ENCODE measurements at places on chromosomes 11 and 22. TPM values are rescaled to one million over a fixed set of nuclear protein-coding genes. Genes with fewer than 3 reads are reported as not detected.

The CCDC87 gene
- total RNA-seq = 0.96 TPM

The TTC28 gene
- total RNA-seq = 7.6 TPM

The ASCL2 gene
- 2.3 TPM for total RNA-seq

The TBX1 gene
- total RNA-seq = 1.1 TPM

The MAPK12 gene
- total RNA-seq = 9.4 TPM

The MFRP gene
- total RNA-seq = not detected

The PTH gene
- total RNA-seq = not detected

The OR52A1 gene
- not detected for total RNA-seq

The FAM83F gene
- 31.8 TPM for total RNA-seq

DNA sequence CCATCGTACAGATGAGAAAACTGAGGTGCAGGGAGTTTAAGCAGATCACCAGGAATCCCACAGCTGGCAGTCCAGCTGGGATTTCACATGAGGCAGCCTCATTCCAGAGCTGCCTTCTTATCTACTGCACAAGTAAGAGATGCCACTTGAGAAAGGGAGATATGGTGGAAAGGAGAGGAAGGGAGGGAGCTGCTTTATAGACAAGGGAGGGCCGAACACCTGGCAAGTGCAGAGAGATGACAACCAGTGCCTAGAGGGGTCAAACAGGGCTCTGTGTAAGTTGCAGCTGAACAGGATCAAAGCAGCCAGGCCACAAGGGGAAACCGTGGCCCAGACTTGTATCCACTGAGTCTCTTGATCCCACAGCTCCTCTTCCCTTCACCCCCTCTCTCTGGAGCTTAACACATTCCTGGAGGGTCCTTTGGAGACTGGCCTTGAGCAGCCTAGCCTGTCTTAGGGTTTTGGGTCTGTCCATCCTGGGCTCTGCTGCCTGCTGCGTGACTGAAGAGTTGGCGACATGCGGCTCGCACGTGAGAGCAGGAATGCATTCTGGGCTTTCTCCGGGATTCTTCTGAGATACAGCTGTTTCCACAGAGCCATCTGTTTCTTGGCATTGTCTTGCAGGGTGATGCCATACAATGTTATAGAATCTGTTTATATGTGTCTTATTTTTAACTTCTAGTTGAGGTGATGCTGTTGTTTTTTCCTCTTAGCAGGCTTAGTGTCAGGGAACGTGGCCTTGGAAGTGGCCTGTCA is 268.5 kb upstream of the SYN3 start:
- no peak for DNase-seq

GRCh38 chr11:69430566-69430965 is 50.9 kb upstream of the LINC01488 start:
- DNase-seq = no peak

DNA sequence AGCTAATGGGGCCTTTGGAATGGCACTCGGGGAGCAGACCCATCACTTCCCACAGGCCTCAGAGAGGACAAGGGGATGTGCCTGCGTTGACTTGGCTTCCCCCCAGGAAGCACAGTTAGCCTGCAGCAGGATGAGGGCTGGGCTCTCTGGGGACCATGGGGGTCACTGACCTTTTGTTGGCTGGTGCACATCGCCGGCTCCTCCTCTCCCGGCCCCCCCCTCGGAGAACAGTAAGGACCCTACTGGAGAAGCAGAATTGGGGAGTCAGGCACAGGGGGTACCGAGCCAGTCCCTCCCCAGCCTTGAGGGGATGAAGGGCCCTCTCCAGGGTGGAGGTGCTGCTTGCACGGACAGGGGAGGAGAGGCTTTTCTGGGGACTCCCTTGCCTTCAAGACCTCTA is 32.8 kb downstream of the NRXN2 start:
- no peak for DNase-seq

- no peak for DNase-seq
Measured at GRCh38 chr22:41028841-41029240, 63.6 kb upstream of the EP300 start.

DNA sequence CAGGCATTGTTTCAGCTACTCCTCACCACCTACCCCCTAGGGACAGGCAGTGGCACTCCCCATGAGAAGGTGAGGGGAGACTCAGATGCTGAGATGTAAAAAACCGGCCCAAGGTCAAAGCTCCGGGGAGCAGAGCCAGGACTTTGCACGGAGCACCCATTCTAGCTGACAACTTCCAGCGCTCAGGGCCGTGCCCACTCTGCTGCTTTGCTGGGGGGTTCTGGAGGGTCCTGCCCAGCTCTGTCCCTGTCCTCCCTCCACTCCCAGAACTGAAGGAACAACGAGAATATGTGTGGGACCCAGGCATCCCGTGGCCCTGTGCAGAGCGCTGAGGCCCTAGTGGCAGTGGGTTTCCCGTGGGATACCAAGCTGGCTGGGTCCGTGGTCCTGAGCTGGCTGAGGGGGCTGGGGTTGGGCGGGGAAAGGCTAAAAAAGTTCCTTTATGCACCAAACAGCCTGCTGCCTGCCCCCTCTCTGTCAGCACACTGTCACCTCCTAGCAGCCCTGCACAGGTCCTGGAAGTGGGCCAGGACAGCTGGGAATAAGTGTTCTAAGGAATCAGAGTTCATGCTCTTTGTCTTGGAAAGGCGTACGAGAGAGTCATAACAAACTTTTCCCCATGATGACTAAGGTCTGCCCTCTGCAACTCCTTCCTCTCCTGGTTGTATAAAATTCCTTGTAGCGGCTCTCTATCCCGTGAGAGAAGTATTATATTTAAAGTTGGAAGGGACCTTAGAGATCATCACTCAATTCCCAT is 1.9 kb downstream of the MS4A10 start:
- DNase-seq = peak; percentile 71

- DNase-seq = peak; percentile 92
Measured at GRCh38 chr22:23786752-23787599, at the start of gene SMARCB1. SMARCB1 (plus strand) TSS chr22:23786966; CDS start chr22:23787170, 204 bp downstream.

- no peak for DNase-seq
Measured at GRCh38 chr11:93655581-93656255, 5.8 kb upstream of the CEP295 start.

DNA sequence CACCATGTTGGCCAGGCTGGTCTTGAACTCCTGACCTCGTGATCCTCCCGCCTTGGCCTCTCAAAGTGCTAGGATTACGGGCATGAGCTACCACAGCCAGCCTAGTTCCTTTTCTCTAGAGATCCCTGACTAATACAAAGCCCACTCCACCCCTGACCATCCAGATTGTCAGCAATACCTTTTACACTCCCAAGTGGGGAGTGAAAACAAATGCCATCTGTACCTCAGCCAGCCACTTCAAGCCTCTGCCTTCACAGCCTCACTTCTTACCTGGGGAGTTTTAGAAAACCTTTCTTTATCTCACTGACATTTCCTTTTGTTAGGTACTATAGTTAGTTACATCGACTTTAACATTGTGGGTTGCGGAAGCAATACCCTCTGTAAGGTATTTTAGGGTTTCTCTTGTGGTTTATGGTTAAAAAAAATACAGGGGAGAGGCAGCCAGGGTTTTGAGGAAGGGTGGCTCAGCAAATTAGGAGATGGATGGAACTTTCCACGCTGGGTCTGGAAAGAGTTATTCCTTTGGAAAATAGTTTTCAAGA is 8.9 kb downstream of the TOM1 start:
- no peak for DNase-seq

GRCh38 chr11:63417174-63417852 is 47.7 kb downstream of the SLC22A9 start:
- DNase-seq = no peak

DNA sequence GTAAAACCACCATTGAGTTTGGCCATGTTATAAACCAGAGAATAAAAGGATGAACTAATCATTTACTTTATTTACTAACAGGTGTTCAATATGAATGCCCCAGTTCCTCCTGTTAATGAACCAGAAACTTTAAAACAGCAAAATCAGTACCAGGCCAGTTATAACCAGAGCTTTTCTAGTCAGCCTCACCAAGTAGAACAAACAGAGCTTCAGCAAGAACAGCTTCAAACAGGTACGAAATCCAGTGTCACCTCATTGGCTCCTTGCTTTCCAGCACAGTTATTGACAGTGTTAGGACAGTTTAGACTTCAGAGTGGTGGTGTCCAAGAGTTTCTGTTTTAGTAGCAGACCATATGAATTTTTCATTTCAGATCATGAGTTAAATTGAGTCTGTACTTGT is 13.6 kb upstream of the NAT10 start:
- DNase-seq = no peak

DNA sequence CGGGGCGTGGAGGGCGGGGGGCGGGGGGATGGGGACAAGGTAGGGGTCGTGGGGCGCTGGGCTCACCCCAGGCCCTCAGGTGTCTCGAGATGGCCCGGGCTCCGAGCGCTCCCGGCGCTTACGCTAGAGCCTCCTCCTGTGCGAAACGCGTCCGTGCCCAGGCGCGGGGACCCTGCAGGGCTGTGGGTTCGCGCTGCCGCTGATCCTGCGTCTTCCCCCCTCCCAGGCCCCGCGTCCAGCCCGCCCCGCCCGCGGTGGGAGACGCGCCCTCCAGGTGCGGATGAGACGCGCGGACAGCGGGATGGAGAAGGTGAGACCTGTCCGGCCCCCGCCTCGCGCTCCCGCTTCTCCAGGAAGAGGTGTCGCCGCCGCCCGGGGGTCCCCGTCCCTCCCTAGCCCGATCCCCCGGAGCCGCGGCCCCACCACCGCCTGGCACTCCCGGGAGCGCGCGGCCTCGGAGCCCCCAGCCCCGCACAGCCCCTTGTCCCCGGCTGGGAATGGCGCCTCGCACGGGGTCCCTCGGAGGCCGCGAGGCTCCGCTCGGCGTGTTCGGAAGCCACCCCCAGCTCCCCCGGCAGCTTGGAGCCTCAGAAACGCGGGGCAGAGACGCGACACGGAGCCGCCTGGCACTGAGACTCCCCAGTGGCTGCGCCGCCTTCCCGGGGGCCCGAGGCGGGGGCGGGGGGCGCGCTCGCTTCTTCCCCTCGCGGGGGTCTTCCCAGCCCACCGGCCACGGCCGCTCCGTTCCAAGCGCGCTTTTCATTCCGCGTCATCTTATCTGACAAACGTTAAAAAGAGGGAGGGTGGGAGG is 27.6 kb upstream of the TOLLIP start:
- peak; percentile 41 for DNase-seq

- peak; percentile 87 for DNase-seq
Measured at GRCh38 chr11:66743271-66743968, 14.4 kb upstream of the SPTBN2 start.

GRCh38 chr11:104090767-104091166 is 54.3 kb downstream of the DDI1 start:
- no peak for DNase-seq

GRCh38 chr11:60923800-60924109 is 505 bp upstream of the TMEM132A start:
- DNase-seq = no peak

DNA sequence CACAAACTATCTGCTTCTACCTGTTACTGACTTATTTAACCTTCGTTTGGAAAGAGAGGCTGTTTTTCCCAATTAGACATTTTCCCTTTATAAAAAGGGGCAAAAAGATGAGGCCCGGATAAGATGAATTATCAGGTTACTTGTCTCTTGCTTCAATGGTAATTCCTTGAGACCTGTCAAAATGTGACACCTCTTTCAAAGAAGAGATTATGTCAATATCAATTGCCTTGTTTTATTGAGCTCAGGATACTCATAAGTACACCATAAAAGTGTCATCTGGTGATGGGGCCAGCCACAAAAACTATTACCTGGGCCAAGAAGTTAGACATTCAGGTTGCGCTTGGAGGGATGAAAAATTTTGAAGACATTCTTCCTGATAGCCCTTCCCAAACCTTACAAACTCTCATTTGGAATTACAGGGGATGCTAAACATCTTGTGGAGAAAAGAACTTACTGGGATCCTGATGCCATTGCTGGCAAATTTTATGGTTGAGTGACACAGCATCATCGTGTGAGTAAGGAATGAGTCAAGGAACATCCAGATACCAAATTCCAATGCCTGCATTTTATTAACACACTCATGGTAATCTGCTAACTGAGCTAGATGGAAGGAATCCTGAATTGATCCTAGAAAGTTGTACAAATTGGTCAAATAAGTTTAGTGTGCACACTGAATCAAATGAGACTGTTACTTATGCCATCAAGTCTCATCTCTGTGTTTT is 1071.2 kb downstream of the LRRC4C start:
- no peak for DNase-seq

DNA sequence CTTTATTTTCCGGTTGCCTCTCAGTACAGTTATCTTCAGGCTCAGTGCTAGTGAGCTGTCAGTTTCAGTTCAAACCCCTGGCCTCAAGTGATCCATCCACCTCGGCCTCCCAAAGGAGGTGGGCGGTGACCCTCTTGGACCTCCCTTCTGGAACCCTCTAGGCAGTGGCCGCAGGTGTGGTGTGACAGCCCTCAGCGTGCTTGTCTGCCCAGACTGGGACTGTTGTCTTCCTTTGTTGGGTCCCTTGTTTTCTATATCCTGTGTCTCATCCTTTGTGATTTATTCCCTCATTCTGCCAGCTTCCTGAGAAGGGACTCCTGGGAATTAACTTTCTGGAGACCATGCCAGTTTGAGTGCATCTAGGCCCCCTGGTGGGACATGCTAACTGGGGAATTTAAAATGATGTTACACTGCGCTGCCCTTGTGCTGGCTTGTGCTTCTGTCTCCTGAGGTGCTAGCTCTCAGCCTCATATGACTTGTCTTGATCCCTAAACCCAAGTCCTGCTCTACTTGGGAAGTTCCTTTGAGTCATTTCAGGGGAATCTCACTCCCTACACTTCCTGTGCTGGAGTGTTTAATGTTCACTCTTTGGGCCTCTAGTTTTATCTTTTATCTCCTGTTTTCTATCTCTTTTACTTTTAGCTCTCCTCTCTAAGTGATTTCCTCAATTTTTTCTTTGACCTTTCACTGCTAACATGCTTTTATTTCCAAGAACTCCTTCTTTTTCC is 19.4 kb downstream of the MED15 start:
- no peak for DNase-seq

GRCh38 chr11:23413057-23413456 is 552.8 kb upstream of the CCDC179 start:
- no peak for DNase-seq
